Testis (tissue), 5 donors: ENCODE measurements at places on chromosomes 2 and 18. TPM values are rescaled to one million over a fixed set of nuclear protein-coding genes. Genes with fewer than 3 reads are reported as not detected.

- no peak overlapping the region for H3K27ac ChIP-seq
- DNase-seq, result no peak
- no peaks in the 10 kb centered on the region for H3K36me3 ChIP-seq
- no peak overlapping the region for H3K4me3 ChIP-seq
- no peaks in the 10 kb centered on the region for H3K27me3 ChIP-seq
- no peaks in the 10 kb centered on the region for H3K4me1 ChIP-seq
Observed at GRCh38 chr2:139271149-139271548, 491.0 kb upstream of the NXPH2 start.

GRCh38 chr2:236764716-236765115, 195.1 kb downstream of the ACKR3 start:
- no peak overlapping the region for H3K4me3 ChIP-seq
- H3K27ac ChIP-seq, result no peak overlapping the region
- H3K4me1 ChIP-seq, result no peaks in the 10 kb centered on the region
- no peaks in the 10 kb centered on the region for H3K36me3 ChIP-seq
- no peaks in the 10 kb centered on the region for H3K27me3 ChIP-seq

- no peaks in the 10 kb centered on the region for H3K27me3 ChIP-seq
- no peaks in the 10 kb centered on the region for H3K36me3 ChIP-seq
- H3K27ac ChIP-seq, result no peak overlapping the region
- DNase-seq, result no peak
- no peaks in the 10 kb centered on the region for H3K4me1 ChIP-seq
Observed at GRCh38 chr2:156800065-156800653, 364.0 kb downstream of the GPD2 start.

DNA sequence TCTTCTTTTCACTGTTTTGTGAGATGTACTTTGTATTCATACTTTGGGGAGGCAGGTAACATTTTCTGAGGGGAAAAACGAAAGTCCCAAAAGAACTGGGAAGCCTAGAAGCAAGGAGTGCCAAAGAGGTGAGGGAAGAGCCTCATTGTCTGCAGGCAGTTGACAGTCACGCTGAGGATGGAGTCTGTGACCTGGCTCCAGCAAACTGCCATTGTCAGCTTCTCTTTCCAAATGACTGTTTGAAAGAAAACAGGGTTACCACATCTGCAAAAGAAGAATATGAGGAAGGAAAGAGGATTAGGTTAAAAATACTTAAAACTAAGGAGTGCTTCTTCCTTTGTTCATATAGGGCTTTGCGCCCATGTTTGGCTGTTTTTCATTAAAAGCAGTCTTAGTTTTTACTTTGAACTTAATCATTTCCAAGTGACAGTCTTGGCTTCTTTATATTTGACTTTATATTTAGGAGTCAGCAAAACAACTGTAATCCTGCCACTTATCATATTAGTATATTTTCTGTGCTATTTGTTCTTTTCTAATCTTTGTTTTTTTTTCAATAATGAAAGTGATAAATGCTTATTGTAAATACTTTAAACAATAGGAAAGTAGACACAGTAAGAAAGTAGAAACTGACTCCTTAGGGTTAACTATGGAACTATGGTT, 35.0 kb downstream of the CERS6 start:
- no peak for DNase-seq
- H3K36me3 ChIP-seq, result no peaks in the 10 kb centered on the region
- H3K27ac ChIP-seq, result no peak overlapping the region
- H3K27me3 ChIP-seq, result no peaks in the 10 kb centered on the region
- H3K4me3 ChIP-seq, result no peak overlapping the region

DNA sequence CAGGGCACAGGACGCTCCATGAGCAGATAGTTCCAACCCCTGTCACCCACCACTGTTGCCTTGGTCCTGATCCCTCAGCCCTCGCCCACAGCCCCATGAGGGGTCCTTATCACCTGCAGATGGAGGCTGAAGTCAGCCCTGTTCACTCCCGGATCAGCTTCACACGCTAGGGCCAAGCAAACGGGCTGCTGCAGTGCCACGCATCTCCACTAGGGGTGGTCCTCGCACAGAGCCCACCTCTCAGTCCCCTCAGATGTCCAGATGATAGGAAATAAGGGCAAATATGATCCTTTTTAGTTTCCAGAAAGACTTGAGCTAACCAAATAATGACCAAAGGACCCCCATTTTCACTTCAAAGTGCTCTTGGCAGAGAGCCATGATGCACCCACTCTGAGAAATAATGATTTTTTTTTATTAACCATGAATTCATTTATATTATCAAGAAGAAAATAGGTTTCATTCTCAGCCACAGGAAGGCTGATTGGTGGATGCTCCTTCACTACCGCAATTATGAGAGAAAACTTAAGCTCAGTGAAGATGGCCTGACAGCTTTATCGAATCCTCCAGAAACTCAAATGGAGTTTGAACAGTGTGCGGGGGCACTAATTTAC, 71.9 kb upstream of the KLHL29 start:
- no peaks in the 10 kb centered on the region for H3K27me3 ChIP-seq
- peak; percentile 46 for DNase-seq
- no peaks in the 10 kb centered on the region for H3K36me3 ChIP-seq
- H3K4me1 ChIP-seq, result no peaks in the 10 kb centered on the region

GRCh38 chr2:73979021-73979420, 5.7 kb upstream of the TET3 start:
- H3K27me3 ChIP-seq, result no peaks in the 10 kb centered on the region
- no peak overlapping the region for H3K4me3 ChIP-seq
- no peak for DNase-seq
- no peaks in the 10 kb centered on the region for H3K36me3 ChIP-seq
- no peak overlapping the region for H3K27ac ChIP-seq

GRCh38 chr18:58192519-58192918, 148.5 kb downstream of the NEDD4L start:
- H3K27me3 ChIP-seq, result no peaks in the 10 kb centered on the region
- peaks cover 10% of the 10 kb centered on the region for H3K4me1 ChIP-seq
- no peaks in the 10 kb centered on the region for H3K36me3 ChIP-seq
- H3K4me3 ChIP-seq, result no peak overlapping the region
- DNase-seq, result no peak

GRCh38 chr2:106044859-106045258, 149.2 kb downstream of the UXS1 start:
- H3K27me3 ChIP-seq, result no peaks in the 10 kb centered on the region
- H3K4me1 ChIP-seq, result no peaks in the 10 kb centered on the region
- H3K4me3 ChIP-seq, result no peak overlapping the region
- no peak for DNase-seq
- no peaks in the 10 kb centered on the region for H3K36me3 ChIP-seq
- no peak overlapping the region for H3K27ac ChIP-seq

GRCh38 chr2:36245651-36246050, 109.9 kb upstream of the CRIM1 start:
- no peaks in the 10 kb centered on the region for H3K4me1 ChIP-seq
- H3K36me3 ChIP-seq, result no peaks in the 10 kb centered on the region
- H3K4me3 ChIP-seq, result no peak overlapping the region
- no peak for DNase-seq
- no peak overlapping the region for H3K27ac ChIP-seq

- no peaks in the 10 kb centered on the region for H3K4me1 ChIP-seq
- H3K27ac ChIP-seq, result no peak overlapping the region
- no peaks in the 10 kb centered on the region for H3K36me3 ChIP-seq
- no peaks in the 10 kb centered on the region for H3K27me3 ChIP-seq
- no peak for DNase-seq
Observed at GRCh38 chr2:215598376-215598975, 162.6 kb upstream of the FN1 start.

- H3K4me3 ChIP-seq, result no peak overlapping the region
- H3K27ac ChIP-seq, result no peak overlapping the region
Observed at GRCh38 chr18:6145645-6146306, 250.5 kb upstream of the TMEM200C start.

DNA sequence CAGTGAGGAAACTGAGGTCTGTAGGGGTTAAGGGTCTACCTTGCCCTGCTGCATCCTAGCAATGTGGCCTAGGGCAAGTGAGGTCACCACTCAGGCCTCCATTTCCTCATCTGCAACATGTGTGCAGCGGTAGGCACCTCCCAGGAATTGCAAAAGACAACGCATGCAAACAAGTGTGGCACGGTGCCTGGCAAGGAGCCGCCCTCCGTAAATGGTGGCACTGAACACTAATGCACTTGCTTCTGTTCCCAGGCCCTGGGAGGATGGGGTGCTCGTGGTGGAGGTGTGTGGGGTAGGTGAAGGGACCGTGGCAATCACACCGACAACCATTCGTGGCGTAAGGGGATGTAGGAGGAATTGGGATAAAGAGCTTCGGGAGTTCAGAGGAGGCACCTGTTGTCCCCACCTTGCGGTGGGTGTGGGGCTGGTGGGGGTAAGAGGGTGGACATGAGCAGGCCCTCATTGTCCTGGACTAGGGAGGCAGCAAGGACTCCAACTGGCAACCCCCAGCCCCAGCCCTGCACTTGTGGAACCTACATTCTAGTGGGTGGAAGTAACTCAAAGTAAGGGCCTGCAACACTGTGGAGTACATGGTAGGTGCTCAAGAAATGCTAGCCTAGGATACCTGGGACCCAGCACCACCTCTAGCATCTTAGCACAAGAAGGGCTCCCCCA, 26.0 kb downstream of the ATOH8 start:
- no peak for DNase-seq
- H3K4me3 ChIP-seq, result no peak overlapping the region
- H3K27me3 ChIP-seq, result no peaks in the 10 kb centered on the region
- no peak overlapping the region for H3K27ac ChIP-seq
- H3K36me3 ChIP-seq, result no peaks in the 10 kb centered on the region

DNA sequence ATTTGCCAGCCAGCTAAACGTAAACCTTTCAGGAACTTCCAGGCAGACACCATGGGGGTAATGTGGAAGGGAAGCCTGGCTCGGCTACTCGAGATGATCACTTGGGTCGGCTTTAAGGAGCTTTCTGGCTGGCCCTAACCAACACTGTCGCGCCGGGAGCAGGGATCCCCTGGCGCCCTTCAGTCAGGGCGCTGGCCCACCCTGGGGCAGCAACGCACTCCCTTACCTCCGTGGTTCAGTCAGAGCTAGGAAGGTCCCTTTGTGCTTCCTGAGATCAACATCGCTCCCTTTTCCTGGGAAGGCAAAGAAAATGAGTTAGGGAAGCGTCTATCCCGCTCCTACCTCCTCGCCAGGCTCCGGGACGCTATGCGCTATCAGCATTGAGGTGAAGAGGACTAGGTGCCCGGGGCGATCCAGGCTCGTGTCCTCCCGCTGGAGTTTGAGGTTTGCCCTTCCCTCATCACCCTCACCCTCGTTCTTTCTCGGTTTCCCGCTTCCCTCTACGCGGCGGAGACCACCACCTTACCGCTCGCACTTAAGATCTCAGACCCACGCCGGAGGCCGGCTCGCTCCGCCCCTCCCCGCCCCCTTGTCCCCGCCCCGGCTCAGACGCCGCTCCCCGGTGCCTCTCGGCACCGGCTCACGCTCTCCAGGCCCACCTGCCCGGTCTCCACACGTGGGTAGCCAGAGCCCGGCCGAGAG, 449 bp upstream of the ATRAID start:
- no peak for DNase-seq
- peak overlapping the region; percentile 97 for H3K4me3 ChIP-seq
- H3K27me3 ChIP-seq, result no peaks in the 10 kb centered on the region
- H3K4me1 ChIP-seq, result peaks cover 10% of the 10 kb centered on the region
- peak overlapping the region; percentile 93 for H3K27ac ChIP-seq
- H3K36me3 ChIP-seq, result no peaks in the 10 kb centered on the region

- H3K36me3 ChIP-seq, result no peaks in the 10 kb centered on the region
- no peaks in the 10 kb centered on the region for H3K27me3 ChIP-seq
- no peak overlapping the region for H3K27ac ChIP-seq
- DNase-seq, result no peak
Observed at GRCh38 chr2:202249521-202250253, 11.3 kb upstream of the SUMO1 start.

DNA sequence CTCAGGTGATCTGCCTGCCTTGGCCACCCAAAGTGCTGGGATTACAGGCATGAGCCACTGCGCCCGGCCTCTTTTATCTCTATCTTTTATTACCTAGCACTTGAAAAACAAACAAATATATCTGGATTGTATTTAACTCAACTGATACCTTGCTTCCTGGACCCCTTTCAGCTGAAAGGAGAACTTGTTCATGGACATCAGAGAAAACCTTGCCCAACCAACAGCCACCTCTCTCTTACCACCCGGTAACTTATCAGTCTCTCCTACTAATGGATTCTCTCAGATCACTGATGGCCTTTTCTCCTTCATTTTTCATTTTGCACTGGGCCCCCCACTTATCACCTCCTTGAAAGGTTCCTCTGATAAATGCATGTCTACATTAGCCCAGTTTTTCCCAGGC, 6.7 kb downstream of the RETSAT start:
- no peak for DNase-seq
- no peak overlapping the region for H3K4me3 ChIP-seq
- no peaks in the 10 kb centered on the region for H3K27me3 ChIP-seq
- no peaks in the 10 kb centered on the region for H3K36me3 ChIP-seq
- no peaks in the 10 kb centered on the region for H3K4me1 ChIP-seq

- H3K4me1 ChIP-seq, result no peaks in the 10 kb centered on the region
- no peak overlapping the region for H3K4me3 ChIP-seq
- H3K27ac ChIP-seq, result no peak overlapping the region
- H3K27me3 ChIP-seq, result no peaks in the 10 kb centered on the region
- H3K36me3 ChIP-seq, result no peaks in the 10 kb centered on the region
- DNase-seq, result no peak
Observed at GRCh38 chr18:74669136-74669798, 71.6 kb downstream of the ZNF407 start.

GRCh38 chr2:22784566-22784965, 600.4 kb upstream of the KLHL29 start:
- no peak overlapping the region for H3K4me3 ChIP-seq
- H3K4me1 ChIP-seq, result no peaks in the 10 kb centered on the region
- no peak overlapping the region for H3K27ac ChIP-seq
- DNase-seq, result no peak
- no peaks in the 10 kb centered on the region for H3K27me3 ChIP-seq

The OR6B3 gene
- 1.0 TPM for total RNA-seq

The TCF23 gene
- 5.5 TPM for total RNA-seq

The SKA1 gene
- 5.5 TPM for total RNA-seq

The GAREM2 gene
- 6.8 TPM for total RNA-seq

The UGT1A5 gene
- not detected for total RNA-seq

The ANKRD12 gene
- 58.5 TPM for total RNA-seq

The TUBA3E gene
- total RNA-seq, result 129 TPM

The MDH1B gene
- total RNA-seq, result 16.7 TPM
